ENCODE measurements at places on chromosomes 6 and 20.

GRCh38 chr6:20605061-20605460 lies 70.8 kb downstream of the CDKAL1 start:
- no peak for DNase-seq

- no peak for DNase-seq
These were observed 17.7 kb downstream of the CLIC5 start for GRCh38 chr6:45997875-45998506.

DNA sequence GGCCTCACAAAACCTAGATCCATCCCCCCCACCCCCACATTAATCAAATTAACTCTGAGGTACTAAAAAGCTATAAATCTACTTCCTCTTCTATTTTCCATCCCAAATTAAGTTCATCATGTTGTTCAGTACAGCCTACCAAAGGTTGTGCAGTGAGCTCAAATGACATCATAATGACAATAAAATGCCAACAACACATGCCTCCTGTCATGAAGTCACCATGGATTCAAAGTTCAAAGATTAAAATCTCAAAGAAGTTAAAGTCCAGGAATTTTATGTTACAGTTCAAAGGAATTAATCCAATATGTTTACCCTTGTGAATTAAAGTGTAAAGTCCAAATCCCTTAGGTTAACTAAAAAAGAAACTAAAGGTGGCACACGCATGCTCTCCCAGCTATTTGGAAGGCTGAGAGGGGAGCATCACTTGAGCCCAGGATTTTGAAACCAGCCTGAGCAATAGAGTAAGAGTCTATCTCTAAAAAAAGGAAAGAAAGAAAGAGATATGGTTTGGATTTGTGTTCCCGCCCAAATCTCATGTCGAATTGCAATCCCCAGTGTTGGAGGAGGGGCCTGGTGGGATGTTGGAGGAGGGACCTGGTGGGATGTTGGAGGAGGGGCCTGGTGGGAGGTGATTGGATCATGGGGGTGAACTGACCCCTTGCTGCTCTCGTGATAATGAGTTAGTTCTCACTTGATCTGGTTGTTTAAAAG lies 25.7 kb upstream of the SIRT5 start:
- no peak for DNase-seq

GRCh38 chr6:109183109-109183650 lies 87.9 kb downstream of the CEP57L1 start:
- no peak for DNase-seq

- DNase-seq: no peak
These were observed 10.6 kb downstream of the KCNK17 start for GRCh38 chr6:39303425-39304153.

GRCh38 chr20:59020938-59021551 lies 1.8 kb downstream of the TUBB1 start:
- DNase-seq: no peak

DNA sequence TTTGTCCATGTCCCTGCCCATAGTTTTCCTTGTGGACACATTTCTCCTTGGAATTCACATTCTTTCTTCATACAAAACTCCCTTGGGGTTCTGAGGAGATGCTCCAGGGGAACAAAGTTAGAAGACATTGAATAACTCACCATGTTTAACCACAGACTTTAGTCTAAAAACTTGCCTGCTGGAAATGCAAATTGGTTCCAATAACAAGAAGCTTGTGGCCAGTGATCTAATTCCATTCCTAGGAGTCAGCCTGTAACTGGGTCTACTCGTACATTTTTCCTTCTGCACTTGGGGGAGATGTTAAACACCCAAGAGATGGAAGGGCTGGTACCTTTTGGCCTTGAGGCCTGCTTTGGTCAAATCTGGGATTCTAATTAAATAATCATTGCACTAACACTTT lies 60.2 kb downstream of the SCML4 start:
- no peak for DNase-seq

- DNase-seq: no peak
These were observed at the start of gene GTSF1L for GRCh38 chr20:43726811-43727338. TSS of gene GTSF1L (minus strand) at chr20:43727002. CDS start at chr20:43726694, 308 bp downstream.

- no peak for DNase-seq
These were observed 12.5 kb upstream of the TMEM30A start for GRCh38 chr6:75296811-75297779.

DNA sequence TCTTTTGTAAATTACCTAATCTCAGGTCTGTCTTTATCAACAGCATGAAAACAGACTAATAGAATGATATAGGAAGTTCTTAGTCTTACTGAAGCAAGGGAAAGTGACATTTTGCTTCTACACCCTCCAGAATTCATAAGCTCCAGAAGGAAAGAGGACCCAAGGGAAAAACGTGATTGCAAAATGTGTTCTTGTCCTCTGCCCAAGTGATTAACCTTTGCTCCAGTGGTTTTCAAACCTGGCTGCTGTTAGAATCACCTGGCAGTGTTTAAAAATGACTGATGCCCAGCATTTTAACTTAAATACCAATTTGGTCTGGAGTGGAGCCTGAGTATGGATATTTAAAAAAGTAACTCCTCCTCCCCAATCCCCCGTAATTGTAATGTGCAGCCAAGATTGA lies 191.4 kb downstream of the SLC16A10 start:
- DNase-seq: no peak

- no peak for DNase-seq
These were observed 122.8 kb upstream of the HSF2 start for GRCh38 chr6:122276637-122277036.

DNA sequence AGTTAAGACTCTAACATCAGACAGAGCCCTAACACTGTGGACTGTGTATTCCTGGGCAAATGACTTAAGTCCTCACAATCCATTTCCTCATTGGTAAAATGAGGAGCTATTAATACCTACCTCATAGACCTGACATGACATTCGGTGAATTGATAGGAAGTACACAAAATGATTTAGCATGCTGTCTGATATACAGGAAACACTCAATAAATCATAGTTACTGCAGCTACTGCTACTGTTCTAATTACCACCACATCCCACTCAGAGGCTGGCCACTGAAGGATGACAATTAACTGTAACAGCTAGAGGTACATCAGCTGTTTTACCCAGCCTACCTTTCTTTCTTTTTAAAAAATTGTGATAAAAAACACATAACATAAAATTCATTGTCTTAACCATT lies 87.7 kb downstream of the PLCG1 start:
- DNase-seq: no peak

GRCh38 chr6:126672649-126673048 lies 332.7 kb downstream of the CENPW start:
- no peak for DNase-seq

- no peak for DNase-seq
These were observed 67.5 kb upstream of the TFB1M start for GRCh38 chr6:155381673-155382337.

GRCh38 chr20:30816182-30816645 lies 441.2 kb upstream of the DEFB115 start:
- no peak for DNase-seq

DNA sequence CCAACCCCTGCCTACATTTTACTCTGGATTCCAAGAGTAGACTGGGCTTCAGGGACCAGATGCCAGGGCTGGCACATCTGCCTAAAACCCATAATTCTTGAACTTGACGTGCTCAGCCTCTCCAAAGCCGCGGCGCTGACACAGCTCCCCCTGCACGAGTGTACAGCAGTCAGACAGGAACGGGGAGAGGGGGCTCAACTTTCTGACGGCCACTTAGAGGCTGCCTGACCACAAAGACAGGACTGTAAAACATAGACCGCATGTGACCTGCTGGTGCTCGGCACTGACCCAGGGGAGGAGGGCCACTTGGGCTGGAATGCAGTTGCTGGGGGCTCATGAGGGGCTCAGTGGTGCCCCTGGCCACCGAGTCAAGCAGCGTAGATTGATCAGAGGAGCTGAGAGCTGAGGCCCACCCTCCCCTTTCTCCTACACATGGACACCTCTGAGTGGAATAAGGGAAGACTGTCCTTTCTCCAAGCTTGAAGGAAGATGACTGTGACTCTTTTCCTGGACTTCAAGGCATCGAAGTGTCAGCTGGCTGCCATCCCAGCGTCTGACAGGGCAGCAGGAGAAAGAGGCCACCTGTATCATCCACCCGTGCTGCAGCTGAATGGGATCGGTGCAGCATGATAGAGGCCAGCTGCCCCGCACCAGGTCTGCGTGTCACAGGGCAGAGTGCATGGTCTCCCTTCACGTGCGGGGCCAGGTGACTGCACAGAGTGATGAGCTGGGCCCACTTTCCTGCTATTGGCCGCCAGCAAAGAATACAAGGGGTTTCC lies 171.3 kb upstream of the AGPAT4 start:
- DNase-seq: no peak

DNA sequence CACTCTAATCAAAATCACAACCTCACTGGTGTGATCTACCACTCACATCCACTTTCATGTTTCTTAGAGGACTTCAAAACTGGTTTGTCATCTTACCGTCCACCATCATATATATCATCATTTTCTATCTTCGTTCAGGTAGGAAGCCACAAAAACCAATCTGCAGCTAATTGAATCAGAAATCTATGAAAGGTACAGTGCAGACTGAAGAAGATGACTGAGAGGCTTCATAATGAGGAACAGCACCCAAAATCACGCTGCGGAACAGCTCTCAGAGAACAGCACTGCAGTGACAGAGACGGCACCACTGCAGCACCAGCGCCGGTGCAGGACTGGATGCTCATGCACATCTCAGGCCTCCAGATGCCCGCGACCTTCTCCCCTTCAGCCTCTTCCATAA lies 13.0 kb downstream of the GMDS start:
- DNase-seq: no peak

- DNase-seq: no peak
These were observed 1.9 kb upstream of the PAQR8 start for GRCh38 chr6:52360028-52360427.

- DNase-seq: no peak
These were observed 11.5 kb downstream of the RBM24 start for GRCh38 chr6:17292600-17293133.

- no peak for DNase-seq
These were observed 15.5 kb downstream of the EEF1E1 start for GRCh38 chr6:8086755-8087306.

- no peak for DNase-seq
These were observed 32.7 kb downstream of the CD109 start for GRCh38 chr6:73728548-73729205.

- no peak for DNase-seq
These were observed 100.0 kb downstream of the NOL4L start for GRCh38 chr20:32484958-32485769.

DNA sequence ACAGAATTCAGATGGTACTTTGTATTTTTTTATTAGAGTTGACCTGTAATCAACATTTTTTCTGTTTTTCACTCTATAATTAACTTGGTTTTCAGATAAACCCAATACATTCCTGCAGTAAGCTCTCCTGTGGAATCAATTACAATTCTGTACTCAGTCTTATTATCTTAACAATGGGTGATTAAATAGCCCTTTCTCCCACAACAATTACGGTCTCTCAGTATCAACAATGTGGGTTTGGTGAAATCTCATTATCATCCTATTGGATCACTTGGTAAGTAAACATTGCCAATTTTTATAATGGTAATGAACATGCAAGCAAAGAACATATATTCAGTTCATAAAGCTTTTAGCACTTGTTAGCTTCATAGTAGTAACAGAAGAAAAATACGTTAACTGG lies 438.9 kb upstream of the EPHA7 start:
- DNase-seq: no peak

DNA sequence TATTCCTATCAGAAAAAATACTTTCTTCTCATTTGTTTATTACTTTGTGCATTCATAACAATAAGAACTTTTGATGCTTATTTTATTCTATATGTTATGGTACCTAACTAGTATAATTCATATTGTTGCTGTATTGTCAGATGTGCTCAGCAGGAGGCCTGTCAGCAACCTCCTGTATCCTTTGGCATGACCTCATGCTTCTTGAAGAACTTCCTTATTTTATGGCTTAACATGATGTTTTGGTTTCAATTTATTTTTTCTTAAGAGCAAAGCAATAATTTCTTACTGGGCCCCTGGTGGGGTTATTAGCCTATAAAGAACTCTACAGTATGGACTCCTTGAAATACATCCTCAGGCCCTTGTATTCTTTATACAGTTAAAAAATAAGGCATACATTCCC lies 17.3 kb downstream of the GGTLC1 start:
- no peak for DNase-seq

DNA sequence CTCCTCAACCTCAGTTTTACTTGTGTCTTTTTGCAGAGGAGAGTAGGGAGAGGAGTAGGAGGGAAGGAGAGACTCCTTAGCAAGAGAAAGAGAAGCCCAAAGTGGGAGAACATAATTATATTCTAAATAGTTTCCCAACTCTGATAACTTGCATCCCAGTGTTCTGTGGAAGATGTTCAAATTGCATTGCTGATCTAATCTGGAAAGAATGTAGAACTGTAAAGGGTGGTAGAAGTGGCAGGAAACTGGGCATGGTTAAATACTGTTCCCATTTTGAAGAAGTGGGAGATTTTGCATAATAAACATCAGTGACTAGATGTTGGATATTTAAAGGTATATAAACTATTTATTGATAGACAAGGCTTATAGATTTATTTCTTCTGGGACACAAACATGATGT lies 42.6 kb upstream of the HMGN3 start:
- DNase-seq: no peak

- no peak for DNase-seq
These were observed 27.8 kb downstream of the SPATA2 start for GRCh38 chr20:49887251-49888211.

DNA sequence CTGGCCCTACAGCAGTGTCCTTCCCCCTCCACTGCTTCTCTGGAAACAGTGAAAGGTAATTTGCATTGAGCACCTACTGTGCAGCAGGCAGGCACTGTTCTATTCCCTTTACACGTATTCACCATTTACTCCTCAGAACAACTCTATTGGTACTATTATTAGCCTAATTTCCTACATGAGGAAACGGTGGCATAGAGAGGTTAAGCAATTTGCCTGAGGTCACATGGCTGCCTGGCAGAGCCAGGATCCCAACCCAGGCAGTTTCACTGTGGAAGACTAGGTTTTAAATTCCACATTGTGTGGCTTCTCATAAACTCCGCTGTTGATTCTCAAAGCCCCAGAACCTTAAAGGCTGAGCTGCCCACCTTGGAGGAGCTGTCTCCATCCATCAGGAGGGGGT lies 72.7 kb downstream of the CLIC5 start:
- DNase-seq: no peak
